ENCODE measurements at places on chromosomes 5 and 9.

DNA sequence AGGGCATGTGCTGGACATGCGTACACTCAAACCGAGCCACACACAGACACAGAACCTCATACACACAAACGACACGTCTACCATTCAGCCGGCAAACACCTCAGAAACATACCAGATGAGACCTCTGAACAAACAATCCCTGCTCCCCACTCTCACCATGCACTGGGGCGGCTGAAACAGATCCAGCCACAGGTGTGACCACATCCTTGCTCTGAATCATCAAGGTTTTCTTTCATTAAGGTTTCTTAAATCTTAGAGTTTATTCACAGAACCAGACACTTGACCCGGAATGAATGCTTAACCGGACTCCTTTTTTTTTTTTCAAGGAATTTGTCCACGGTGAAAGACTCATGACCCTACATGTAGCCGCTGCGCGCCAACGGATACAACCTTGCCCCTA, 26.2 kb downstream of the TERT start:
- no peak for DNase-seq

DNA sequence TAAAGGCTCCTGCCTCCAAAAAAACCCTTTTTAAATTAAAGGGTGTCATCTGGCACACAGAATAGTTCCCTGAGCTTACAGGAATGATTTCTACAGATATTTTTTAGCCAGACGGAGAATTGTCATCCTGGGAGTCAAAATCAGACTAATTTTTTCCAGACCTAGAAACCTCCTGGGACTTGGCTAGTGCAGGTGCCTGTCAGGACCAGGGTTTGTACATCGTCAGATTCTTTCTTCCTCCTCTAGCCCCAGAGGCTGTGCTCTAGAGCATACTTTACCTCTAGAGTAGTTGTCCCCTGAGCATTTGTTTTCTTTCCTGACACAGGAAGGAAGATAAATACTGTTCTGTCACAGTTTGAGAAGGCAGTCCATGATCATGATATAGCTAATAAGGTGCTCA, 52.5 kb downstream of the RAB3C start:
- no peak for DNase-seq

- no peak for DNase-seq
These were observed 41.6 kb downstream of the ADAMTS12 start for GRCh38 chr5:33850100-33850594.

GRCh38 chr9:130399768-130400167, 45.0 kb upstream of the ASS1 start:
- no peak for DNase-seq

GRCh38 chr5:141969783-141970771, 1.2 kb downstream of the RNF14 start:
- DNase-seq = no peak

- DNase-seq = no peak
These were observed 24.7 kb downstream of the NXNL2 start for GRCh38 chr9:88559661-88560060.

All from COR-L47 (cell line).